Spinal cord (tissue), 10 donors: ENCODE measurements at places on chromosomes 13 and 19. TPM values are rescaled to one million over a fixed set of nuclear protein-coding genes. Genes with fewer than 3 reads are reported as not detected.

The ZC3H4 gene
- 35.2 TPM for polyA plus RNA-seq

The GADD45B gene
- polyA plus RNA-seq, result 5.3 TPM

The NXNL1 gene
- not detected for polyA plus RNA-seq

The SLITRK5 gene
- polyA plus RNA-seq, result 10.7 TPM

The NKPD1 gene
- 1.4 TPM for polyA plus RNA-seq

The NPAS1 gene
- polyA plus RNA-seq, result 5.2 TPM

The IGFL3 gene
- polyA plus RNA-seq, result not detected

The PVR gene
- polyA plus RNA-seq, result 26.3 TPM

The PTPRS gene
- 151 TPM for polyA plus RNA-seq

The GPR12 gene
- 15.4 TPM for polyA plus RNA-seq

The LPAR6 gene
- 28.7 TPM for polyA plus RNA-seq

The BLOC1S3 gene
- 13.7 TPM for polyA plus RNA-seq
